ENCODE measurements at places on chromosomes 2 and 18.

DNA sequence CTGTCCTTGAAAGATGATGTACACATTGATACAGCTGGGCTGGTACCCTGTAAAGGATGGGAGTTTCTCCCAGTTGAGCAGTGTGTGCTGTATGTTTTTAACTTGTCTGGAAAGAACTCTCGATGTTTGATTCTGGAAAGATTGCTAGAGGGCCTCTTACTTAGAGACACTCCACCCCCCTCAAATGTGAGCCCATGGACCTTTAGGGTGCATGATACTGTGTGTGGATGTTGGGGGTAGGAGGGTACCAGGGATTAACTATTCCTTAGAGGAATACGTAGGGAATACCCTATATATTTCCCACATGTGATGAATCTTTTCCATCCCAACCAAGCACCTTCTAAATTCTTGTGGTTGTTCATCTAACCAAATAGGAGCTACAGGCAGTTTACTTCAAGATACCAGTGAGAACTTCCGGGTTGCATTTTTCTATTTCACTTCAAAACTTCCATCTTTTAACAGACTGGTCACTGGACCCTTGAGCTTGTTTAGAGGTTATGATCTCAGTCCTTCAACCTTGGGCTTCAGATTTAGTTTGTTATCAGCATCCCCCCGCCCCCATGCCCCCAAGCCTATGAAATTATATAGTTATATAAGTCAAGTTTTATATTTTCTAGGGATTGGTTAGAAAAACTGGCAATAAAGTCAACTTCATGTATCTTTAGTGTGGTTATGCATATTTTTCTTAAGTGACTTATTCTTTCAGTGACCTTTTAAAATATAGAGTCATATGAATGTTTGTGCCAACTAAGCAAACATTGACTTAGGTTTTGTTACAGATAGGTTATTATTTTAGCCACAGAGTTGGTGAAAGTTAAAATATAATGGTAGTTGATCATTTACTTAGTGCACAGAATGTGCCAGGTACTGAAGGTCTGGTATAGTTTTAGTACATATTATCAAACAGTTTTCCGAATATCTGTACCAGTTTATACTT is 18.2 kb downstream of the AFTPH start:
- DNase-seq = no peak

DNA sequence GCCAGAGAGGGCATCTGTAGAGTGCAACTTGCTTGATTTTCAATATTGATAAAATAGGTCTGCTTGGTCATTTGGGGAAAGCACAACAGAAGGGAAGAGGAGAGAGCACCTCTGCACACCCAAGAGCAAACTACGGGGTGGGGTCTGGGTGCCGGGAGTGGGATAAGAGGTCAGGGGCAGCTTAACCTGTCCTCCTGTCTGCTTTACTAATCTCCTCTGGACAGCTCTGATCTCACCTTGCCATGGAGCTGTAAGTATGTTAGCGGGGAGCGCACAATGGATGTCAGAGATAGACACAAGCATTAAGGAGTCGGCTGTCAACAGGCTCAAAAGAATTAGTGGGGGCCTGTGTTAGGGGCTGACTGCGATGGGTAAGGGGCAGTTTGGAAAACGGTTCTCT is 328.7 kb downstream of the CYRIA start:
- no peak for DNase-seq

DNA sequence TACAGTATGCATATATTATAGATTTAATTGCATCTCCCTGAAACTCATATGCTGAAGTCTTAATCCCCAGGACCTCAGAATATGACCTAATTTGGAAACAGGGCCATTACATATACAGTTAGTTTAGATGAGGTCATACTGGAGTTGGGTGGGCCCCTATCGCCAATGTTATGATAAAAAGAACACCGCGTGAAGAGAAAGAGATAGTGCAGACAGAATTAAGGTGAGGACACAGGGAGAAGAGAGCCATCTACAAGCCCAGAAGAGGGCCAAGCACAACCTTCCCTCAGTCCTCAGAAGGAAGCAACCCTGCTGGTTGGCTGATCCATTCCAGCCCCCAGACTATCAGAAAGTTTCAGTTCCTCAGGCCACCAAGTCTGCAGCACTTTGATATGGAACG is 311.9 kb upstream of the RAB6C start:
- no peak for DNase-seq

- no peak for DNase-seq
These were observed 213.4 kb downstream of the RND3 start for GRCh38 chr2:150274108-150274507.

GRCh38 chr18:14768241-14768640 is 20.3 kb downstream of the ANKRD30B start:
- no peak for DNase-seq

GRCh38 chr2:183089192-183089851 is 10.8 kb downstream of the DUSP19 start:
- no peak for DNase-seq

DNA sequence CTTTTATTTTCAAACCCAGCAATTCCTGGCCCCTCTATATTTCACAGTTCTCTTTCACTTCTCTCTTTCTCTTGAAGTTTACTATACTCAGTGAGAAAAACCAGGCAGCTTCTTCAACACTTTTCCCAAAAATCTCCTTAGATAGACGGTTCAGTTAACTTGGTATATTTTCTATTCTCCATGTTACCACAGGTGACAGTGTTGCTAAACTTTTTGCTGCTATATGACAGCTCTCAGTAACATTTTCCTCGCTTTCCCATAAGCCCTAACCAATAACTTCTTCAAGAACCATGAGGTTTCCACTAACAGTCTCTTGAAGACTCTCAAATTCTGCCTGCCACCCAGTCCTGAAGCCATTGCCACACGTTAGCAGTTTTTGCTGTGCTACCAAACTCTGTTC is 45.8 kb downstream of the CYBRD1 start:
- DNase-seq = no peak

DNA sequence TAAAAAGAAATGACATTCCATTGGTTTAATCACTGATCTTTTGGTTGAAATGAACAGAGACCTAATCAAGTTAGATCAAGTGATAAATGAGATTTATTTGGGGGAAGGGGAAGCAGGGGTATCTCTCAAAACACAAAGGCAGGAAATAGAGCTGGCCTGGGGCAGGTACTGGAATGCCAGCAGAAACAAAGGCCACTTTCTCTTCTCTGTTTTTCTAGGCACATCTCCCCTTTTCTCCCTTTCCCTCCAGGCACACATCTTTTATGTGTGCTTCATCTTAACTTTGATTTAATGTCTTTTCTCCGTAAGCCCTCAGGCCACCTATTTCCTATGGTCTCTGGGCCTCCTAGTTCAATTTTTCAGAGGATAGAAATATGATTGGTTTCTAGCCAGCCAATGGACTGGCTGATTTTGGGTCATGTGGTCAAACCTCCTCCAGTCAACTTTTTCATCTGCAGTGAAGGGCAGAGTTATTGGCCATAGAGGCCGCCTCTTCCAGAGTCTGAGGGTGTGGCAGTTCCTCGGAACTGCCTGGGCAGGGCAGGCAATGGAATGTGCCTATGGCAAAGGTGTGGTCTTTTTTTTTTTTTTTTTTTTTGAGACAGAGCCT is 58.9 kb upstream of the FAM136A start:
- no peak for DNase-seq

DNA sequence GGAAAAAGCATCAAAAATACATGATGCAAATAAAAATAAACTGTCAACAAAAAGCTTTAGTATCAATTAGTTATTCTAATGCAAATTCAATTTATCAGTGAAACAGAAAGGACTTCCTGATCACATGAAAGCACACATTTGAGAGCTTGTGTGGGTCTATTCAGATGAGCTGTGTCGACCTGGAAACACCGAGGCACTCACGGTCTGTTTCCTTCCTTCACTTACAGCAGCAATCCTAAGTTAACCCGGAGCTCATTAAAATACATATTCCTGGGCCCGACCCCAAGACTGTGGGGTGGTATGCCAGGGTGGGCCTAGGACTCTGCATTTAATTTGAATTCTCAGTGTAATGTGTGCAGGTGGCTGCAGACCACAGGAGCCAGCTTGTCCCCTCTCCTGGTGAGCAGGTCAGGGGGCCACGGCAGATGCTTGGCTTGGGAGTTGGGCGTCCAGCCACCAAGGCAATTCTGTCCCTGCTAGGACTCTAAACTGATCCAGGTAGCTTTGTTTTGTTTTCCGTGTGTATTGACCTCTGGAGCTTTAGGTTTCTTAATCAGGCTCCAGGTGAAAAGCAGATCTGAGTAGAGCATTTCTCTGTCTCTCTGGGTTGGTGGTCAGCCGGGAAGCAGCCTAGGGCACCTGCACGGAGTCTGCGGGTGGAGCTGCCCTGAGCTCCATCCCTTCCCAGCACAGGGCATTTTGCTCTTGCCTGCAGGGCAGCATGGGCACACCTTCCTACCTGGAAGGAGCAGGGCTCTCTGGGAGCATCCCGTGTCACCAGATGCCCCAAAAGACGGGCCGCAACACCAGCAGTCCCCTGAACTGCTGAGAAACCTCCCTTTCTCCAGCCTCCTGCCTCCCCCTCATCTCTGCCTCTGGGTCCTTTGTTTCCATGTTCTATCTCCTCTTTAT is 9.0 kb downstream of the MBP start:
- DNase-seq = no peak

DNA sequence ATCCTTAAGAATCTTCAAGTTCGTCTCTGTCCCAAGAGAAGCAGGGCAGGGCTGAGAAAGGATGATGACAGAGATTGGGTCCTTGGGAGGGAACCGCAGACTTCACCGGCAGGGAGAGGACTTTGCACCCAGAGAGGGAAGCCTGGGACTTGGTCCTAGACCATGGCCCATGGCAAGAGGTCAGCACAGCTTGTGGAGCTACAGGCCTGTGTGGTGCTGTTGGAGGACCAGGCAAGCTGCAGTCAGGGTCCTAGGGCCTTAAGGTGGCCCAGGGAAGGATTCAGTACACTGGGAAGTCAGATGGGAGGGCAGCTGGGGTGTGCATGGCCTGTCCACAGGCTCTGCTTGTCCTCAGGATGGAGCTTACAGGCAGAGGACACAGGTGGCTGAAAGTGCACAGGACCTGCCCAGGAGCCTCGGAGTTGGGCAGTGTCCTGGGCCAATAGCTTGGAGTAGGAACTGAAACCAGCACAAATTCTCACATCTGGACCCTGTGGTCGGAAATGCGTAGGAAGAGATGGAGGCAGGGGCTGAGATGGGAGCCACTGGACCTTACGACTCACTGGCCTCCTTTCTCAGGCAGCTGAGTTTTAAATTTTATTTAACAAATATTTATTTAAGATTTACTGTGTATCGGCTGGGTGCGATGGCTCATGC is 56.4 kb upstream of the TCF7L1 start:
- no peak for DNase-seq

- no peak for DNase-seq
These were observed 218.5 kb downstream of the TPGS2 start for GRCh38 chr18:36610258-36610657.

- DNase-seq = no peak
These were observed 305.7 kb upstream of the PKDCC start for GRCh38 chr2:41741951-41742595.

DNA sequence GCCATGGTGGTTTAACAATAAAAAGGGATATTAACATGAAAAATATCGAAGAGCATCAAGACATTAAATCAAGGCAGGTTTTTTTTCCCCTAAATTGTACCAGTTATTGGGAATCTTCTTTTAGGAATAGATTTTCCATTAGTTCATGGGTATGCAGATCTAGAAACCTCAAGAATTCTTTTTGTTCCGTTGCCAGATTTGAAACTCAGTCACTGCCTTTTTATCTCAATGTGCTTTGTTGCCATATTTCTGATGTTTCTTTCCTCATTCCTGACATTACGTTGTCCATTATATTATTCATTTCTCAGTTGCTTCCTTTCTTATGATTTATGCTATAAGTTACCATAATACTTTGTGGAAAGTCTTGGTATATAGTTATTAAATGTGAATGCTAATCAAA is 162.2 kb downstream of the CD226 start:
- no peak for DNase-seq

- no peak for DNase-seq
These were observed 304.1 kb upstream of the ERBB4 start for GRCh38 chr2:212842544-212843185.

DNA sequence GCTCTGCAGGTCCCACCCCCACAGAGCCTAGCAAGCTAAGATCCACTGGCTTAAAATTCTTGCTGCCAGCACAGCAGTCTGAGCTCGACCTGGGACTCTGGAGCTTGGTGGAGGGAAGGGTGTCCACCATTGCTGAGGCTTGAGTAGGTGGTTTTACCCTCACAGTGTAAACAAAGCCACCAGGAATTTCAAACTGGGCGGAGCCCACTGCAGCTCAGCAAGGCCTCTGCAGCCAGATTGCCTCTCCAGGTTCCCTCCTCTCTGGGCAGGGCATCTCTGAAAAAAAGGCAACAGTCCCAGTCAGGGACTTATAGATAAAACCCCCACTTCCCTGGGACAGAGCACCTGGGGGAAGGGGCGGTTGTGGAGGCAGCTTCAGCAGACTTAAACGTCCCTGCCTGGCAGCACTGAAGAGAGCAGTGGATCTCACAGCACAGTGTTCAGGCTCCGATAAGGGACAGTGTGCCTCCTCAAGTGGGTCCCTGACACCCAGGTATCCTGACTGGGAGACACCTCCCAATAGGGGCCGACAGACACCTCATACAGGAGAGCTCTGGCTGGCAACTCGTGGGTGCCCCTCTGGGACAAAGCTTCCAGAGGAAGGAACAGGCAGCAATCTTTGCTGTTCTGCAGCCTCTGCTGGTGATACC is 20.0 kb upstream of the NEMP2 start:
- DNase-seq = no peak

DNA sequence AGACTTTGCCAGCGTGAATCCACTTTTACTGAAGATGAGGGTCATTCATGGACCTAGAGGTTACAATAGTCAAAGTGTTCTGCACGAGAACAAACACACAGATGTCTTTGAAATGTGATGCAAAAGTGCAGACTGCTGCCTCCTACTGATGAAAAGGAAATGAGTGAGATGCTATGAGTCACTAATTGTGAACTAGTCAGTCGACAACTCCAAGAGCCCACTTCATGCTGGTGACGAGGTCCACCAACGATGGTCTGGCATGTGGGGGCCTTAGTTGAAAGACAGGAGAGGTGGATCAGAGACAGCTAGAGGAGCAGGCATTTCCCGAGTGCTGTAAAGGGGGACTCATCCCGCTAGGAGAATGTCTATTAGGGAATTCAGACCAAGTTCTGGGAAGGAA is 17.1 kb upstream of the ZNF236 start:
- DNase-seq = no peak

DNA sequence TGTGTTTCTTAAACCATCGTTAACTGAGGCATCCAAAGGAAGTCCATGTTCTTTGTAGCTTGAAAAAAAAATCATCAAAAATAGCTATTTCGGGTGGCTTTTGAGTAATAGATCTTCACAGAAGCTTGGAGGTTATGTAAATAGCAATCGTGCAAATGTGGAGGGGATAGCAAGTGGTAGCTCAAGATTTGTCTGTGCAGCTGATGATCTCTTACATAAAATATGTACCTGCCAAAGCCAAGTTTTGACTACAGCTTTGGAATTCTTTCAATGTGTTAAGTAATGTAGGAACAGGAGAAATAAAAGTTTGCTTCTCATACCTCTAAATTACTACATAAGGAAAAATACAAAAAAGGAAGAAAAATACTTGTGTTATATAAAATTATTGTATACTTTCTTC is 1432.0 kb downstream of the DPP10 start:
- no peak for DNase-seq
